GM12864 (cell line): ENCODE measurements at places on chromosomes 7 and 10.

GRCh38 chr7:102080434-102081243 is 206.0 kb upstream of the SH2B2 start:
- no peak for DNase-seq

GRCh38 chr7:44539669-44540506 is 1.2 kb downstream of the NPC1L1 start:
- DNase-seq, result no peak

DNA sequence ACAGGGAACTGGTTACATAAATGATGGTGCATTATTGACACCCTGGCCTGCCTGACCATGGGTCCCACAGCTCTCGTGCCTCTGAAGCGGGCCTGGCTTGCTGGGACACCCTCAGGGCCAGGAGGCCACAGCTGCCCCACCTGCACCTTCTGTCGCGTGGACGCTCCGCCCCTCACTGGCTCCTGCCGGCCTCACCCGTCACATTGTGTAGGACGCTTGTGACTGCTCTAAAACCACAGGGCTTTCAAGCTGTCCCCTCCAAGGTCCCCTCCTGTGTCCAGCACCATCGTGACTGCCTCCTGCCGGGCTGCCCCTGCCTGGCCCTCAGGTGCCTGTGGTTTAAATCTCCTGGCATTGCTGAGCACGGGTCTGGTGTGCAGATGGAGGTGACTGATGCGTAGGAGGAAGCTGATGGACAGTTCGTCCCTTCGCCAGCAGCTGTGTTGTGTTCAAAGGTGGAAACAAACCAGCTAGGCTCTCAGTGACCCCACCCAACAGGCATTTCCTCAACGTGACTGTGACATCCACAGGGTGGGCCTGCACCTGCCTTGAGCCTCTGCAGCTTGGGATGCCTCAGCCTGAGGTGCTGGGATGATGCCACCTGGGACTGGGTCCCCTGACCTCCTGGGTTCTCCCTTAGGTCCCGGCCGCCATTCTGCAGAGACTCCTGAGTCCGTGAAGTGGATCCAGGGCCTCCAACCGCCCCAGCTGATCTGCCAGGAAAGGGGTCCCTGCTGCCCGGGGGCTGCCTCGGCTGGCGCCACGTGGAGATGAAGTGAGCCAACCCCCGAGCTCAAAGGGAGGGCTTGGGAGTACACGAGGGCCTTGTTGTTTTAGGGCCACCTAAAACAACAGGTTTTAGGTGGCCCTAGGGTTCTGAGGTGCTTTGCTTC is 148.5 kb downstream of the WDR37 start:
- DNase-seq, result no peak

DNA sequence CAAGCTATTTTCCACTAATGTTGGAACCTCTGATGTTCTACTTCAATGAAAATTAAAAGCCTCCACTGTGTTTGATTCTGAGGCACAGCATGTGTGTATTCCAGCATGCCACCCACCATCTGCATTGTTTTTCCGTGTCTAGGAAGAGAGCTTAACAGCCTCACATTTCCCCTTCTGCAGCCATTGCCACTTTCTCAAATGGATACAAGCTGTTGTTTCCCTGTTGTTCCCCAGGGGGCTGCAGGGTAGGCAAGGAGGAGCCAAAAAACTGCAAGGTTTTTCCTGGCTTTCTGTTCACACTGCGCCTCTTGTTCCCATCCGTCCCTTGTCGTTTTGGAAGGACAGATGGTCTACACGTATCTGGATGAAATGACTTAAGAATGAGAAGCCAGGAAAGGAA is 72.3 kb upstream of the DNAJB12 start:
- no peak for DNase-seq

DNA sequence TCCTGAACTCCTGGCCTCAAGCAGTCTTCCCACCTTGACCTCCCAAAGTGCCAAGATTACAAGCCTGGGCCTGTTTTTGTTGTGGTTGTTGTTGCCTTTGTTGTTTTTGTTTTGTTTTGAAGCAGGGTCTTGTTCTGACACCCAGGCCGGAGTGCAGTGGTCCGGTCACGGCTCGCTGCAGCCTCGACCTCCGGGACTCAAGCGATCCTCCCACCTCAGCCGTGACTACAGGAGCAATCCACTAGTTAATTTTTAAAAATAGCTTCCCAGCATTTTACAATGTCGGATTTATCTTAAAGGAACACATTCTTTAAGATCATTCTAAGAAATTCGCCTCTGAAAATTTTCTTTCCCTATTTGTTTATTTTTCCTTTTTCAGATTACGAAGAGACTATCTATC is 27.7 kb upstream of the AP5Z1 start:
- DNase-seq, result no peak

GRCh38 chr10:16009785-16010184 is 149.5 kb upstream of the MINDY3 start:
- no peak for DNase-seq

GRCh38 chr7:54722026-54722425 is 37.0 kb downstream of the SEC61G start:
- no peak for DNase-seq

- DNase-seq, result no peak
Observed at GRCh38 chr7:45919993-45920459, 1.0 kb downstream of the IGFBP3 start.

DNA sequence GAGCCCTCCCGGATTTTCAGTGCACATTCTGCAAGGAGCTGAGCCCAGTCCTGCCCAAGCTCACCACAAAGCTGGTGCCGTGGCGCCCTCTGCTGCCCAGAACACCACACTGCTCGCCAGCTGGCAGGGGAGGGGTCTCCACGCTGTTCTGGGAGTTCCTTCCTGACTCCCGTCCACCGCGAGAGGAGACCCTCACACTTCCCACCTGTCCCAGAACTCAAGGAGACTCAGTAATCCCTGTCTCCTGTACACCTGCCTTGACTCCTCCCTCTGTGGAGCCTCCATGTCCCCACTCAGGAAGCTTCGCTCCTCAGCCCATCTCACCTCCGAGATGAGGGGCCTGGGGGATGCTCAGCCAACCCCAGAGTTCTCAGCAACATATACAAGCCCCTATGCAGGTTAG is 11.3 kb downstream of the C10orf105 start:
- no peak for DNase-seq

DNA sequence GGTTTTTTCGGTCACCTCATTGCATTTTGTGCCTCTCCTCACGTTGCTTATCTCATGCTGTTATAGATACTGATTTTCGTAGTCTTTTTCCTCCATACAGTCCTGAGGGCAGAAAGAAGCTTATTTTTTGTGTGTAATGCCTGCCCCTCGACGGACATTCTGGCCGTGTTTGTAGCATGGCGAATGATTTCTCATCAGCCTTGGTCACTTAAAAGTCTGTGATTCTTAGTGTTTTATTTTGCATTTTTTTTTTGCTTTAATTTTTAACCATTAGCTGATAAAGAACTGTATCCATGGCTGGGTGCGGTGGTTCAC is 469 bp upstream of the NOC3L start:
- DNase-seq, result no peak

DNA sequence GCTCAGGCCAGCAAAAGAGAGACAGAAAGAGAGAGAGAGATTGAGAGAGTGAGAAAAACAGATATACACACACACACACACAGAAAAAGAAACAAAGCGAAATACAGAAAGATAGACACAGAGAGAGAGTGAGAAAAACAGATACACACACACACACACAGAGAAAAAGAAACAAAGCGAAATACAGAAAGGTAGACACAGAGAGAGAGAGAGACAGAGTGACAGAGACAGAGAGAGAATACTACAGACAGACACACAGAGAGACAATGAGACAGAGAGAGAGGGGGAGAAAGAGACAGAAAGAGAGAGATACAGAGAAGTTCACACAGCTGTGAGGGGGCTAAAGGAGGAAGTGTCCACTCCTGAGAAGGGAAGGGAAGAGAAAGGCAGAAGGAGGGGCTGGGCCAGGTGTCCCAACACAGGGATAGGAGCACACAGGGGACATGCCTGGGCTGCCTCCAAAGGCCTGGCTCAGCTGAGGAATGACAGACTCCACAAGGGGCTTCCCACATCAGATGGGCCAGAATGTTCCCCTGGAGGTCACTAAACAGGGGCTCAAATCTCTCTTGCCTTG is 4.3 kb downstream of the GCK start:
- no peak for DNase-seq

DNA sequence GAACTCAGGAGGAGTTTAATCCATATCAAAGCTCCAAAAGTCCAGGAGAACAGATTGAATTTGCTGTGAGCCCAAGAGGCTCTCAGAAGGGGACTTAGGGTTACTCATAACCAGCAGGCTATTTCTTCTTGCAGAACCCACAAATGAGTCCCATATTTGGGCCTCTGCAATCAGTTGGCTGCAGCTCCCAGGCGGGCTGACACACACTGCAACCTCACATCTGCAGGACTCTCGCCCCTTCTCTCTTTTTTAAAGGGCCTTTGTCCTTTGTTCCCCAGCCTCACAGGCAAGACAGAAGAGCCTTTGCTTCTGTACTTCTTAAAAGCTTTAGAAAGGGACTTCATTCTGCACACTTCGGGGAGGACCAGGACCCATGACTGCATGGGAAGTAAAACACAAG is 26.7 kb downstream of the CREB3L2 start:
- no peak for DNase-seq

DNA sequence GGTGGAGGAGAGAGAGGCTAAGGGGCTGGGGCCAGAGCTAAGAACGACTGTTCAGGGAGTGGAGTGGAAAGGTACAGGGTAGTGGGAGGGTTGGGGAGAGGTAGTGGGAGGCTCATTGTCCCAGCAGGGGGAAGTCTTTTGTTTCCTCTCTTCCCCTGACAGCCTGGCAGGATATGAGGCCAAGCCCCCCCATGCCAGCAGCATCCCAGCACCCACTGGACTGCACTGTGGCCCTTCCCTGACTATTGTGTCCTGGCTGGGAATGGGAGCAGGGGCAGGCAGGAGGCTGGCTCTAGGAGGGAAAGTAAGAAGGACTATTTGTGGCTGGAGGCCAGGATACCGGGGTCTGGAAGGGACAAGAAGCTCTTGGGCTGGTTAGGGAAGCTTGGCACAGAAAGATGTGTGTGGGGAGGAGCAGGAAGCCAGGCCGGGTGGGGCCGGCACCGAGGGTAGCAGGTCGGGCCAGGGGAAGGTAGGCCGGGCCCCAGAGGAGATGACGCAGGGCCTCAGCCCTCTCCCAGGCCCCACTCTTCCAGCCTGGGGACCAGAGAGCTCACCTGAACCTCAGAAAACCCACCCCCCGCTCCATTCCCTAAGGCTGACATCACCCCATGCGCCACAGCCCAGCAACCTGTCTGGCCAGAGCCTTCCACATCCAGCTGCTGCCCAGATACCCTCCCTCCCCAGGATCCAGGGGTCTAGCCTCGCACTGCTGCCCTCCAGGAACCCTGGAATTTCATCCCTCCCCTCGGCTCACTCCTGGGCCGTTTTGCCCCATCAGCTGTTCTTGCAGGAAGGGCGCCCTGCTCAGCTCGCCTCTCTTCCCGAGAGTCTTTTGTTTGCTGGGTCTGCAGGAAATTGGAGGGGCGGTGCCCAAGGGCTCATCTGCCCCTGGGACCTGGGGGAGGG is 8.8 kb upstream of the EPHB4 start:
- no peak for DNase-seq

GRCh38 chr10:50367732-50368131 is 116.4 kb upstream of the ASAH2 start:
- no peak for DNase-seq

DNA sequence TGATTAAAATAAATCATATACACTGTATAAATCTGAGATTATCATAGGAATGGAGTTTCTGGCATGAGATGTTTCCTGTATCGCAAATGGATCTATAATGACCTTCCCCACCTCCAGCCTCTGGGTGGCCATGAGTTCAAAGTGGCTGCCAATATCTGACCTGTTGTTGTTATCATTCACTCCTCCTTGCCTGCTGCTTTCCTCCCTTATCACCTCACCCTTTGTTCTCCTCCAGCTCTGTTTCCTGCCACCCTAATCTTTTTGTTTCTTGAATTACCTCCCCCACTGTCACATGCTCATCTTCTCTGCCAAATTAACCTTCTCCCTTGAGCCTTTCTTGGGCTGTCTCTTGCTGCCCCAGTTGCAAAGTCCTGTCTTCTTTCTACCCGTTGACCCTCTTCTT is 12.0 kb downstream of the SCD start:
- no peak for DNase-seq

GRCh38 chr7:29343399-29343798 is 148.8 kb downstream of the CHN2 start:
- no peak for DNase-seq

- no peak for DNase-seq
Observed at GRCh38 chr7:102286237-102287110, at the start of gene SH2B2. SH2B2 (plus strand) TSS chr7:102286868; CDS start chr7:102300551, 13,683 bp downstream.
